ENCODE measurements at places on chromosomes 4 and X.
A peak's percentile ranks its signal among the peaks of the same experiment; 100 is the strongest.

GRCh38 chr4:152860046-152860445 is 76.1 kb upstream of the FHDC1 start:
- no peaks in the 10 kb centered on the region for H3K4me1 ChIP-seq
- H3K27ac ChIP-seq: no peak overlapping the region
- no peaks in the 10 kb centered on the region for H3K27me3 ChIP-seq
- no peak overlapping the region for H3K4me3 ChIP-seq
- H3K36me3 ChIP-seq: no peaks in the 10 kb centered on the region

- H3K36me3 ChIP-seq: no peaks in the 10 kb centered on the region
- no peak for DNase-seq
- H3K27me3 ChIP-seq: no peaks in the 10 kb centered on the region
- H3K4me3 ChIP-seq: no peak overlapping the region
- H3K27ac ChIP-seq: no peak overlapping the region
- no peaks in the 10 kb centered on the region for H3K4me1 ChIP-seq
These were observed 19.6 kb downstream of the MGST2 start for GRCh38 chr4:139685180-139685579.

- H3K27ac ChIP-seq: no peak overlapping the region
- H3K4me3 ChIP-seq: no peak overlapping the region
- no peaks in the 10 kb centered on the region for H3K27me3 ChIP-seq
- no peak for DNase-seq
- no peaks in the 10 kb centered on the region for H3K4me1 ChIP-seq
- peaks cover 31% of the 10 kb centered on the region for H3K36me3 ChIP-seq
These were observed 66.0 kb downstream of the UBE2K start for GRCh38 chr4:39763714-39764572.

GRCh38 chr4:154506253-154506652 is 14.7 kb upstream of the DCHS2 start:
- H3K4me1 ChIP-seq: no peaks in the 10 kb centered on the region
- no peak overlapping the region for H3K4me3 ChIP-seq
- H3K27ac ChIP-seq: no peak overlapping the region
- peaks cover 4% of the 10 kb centered on the region for H3K27me3 ChIP-seq

GRCh38 chr4:73434311-73434710 is 1.7 kb upstream of the AFP start:
- H3K36me3 ChIP-seq: no peaks in the 10 kb centered on the region
- H3K4me3 ChIP-seq: no peak overlapping the region
- no peak for DNase-seq

GRCh38 chr4:39441593-39441992 is 17.1 kb downstream of the RPL9 start:
- DNase-seq: no peak
- no peaks in the 10 kb centered on the region for H3K36me3 ChIP-seq
- H3K4me3 ChIP-seq: no peak overlapping the region
- no peaks in the 10 kb centered on the region for H3K4me1 ChIP-seq
- no peak overlapping the region for H3K27ac ChIP-seq
- H3K27me3 ChIP-seq: no peaks in the 10 kb centered on the region

GRCh38 chr4:40991908-40992307 is 222.4 kb downstream of the APBB2 start:
- H3K27me3 ChIP-seq: no peaks in the 10 kb centered on the region
- H3K36me3 ChIP-seq: no peaks in the 10 kb centered on the region
- no peaks in the 10 kb centered on the region for H3K4me1 ChIP-seq
- no peak overlapping the region for H3K4me3 ChIP-seq
- DNase-seq: no peak

DNA sequence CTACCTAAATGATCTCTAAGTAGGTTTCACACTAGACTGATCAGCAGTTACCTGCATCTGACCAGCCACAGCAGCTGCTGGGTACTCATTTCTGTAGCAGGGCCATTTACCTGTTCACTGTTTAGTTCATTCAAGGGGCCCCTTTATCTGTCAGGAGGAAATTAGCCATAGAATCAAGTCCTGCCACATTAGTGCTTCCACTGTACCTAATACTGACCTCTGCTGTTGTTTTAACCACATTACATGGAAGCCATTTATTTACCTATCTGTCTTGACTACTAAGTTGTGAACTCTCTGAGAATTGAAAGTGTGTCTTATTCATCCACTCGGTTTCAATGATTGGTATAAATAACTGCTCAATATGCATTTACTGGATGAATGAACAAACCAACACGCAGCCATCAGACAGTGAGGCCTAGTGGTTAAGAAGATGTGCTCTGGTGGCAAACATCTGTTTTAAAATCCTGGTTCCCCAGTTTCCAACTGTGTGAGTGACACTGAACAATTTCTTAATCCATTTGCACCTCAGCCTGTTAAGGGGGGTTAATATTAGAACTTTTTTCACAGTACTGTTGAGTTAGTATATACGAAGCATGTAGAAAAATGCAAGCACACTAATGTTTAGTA is 30.0 kb upstream of the ANXA5 start:
- H3K4me1 ChIP-seq: no peaks in the 10 kb centered on the region
- peak; percentile 30 for DNase-seq
- no peak overlapping the region for H3K27ac ChIP-seq
- H3K4me3 ChIP-seq: no peak overlapping the region
- no peaks in the 10 kb centered on the region for H3K27me3 ChIP-seq

DNA sequence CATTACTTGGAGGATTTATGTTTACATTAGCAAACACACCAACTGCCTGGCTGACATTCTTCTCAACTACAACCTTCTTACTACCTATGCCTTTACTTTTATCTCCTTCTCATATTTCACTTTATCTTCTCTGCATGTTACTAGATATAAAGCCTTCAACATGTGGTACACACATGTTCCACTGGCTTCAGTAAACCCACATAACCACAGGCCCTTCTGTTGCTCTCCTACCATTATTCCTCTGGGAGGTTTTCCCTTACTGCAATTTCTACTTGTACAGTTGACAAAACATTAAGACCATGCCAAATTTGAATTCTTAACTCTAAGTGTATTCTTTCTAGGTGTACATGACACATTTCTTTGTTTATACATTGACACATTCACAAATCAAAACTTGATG is 133.1 kb downstream of the ARAP2 start:
- H3K4me3 ChIP-seq: no peak overlapping the region
- DNase-seq: no peak
- no peak overlapping the region for H3K27ac ChIP-seq
- no peaks in the 10 kb centered on the region for H3K27me3 ChIP-seq
- peaks cover 16% of the 10 kb centered on the region for H3K36me3 ChIP-seq

DNA sequence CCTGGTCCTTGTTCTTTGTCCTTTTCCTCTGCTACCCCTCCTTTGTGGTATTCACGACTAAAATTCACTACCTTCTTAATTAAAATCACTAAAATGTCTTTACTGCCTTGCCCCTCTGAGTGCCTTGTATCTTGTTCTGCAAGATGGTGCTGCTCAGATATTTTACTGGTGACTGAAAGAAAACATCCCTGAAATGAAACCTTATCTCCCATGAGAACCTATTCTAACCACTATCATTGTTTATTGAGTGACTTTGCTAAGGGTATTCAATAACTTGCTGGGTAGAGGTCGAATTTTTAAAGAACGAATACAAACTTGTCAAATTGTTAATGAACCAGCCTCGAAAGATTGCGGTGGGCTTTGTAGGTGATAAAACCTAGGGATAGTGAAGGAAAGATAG is 52.8 kb downstream of the SPRY1 start:
- H3K27ac ChIP-seq: no peak overlapping the region
- no peaks in the 10 kb centered on the region for H3K36me3 ChIP-seq
- H3K27me3 ChIP-seq: no peaks in the 10 kb centered on the region
- peaks cover 2% of the 10 kb centered on the region for H3K4me1 ChIP-seq
- no peak overlapping the region for H3K4me3 ChIP-seq
- no peak for DNase-seq

GRCh38 chr4:96354036-96354712 is 514.3 kb downstream of the PDHA2 start:
- no peak overlapping the region for H3K4me3 ChIP-seq
- no peaks in the 10 kb centered on the region for H3K27me3 ChIP-seq
- no peaks in the 10 kb centered on the region for H3K36me3 ChIP-seq
- no peaks in the 10 kb centered on the region for H3K4me1 ChIP-seq
- H3K27ac ChIP-seq: no peak overlapping the region
- no peak for DNase-seq

DNA sequence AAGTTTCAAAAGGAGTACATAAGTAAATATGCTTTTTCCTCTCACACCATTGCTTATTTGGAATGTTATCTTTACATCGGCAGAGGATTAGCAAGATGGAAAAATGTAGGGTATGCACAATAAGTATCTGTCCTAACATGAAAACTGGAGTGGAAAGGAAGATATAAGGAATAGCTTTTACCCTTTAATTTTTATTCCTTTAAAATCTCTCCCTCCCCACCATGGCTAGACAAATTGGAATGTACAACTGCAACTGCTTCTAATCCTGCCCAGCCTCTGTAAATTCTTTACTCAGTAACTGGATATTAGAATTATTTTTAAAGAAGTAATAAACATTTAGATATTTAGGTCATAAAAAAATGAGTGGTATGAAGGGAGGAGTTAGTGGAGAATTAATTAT is 171.5 kb downstream of the PCDH18 start:
- DNase-seq: no peak
- H3K4me3 ChIP-seq: no peak overlapping the region
- no peaks in the 10 kb centered on the region for H3K27me3 ChIP-seq
- H3K27ac ChIP-seq: no peak overlapping the region
- no peaks in the 10 kb centered on the region for H3K36me3 ChIP-seq

- H3K4me1 ChIP-seq: no peaks in the 10 kb centered on the region
- no peak for DNase-seq
- no peak overlapping the region for H3K27ac ChIP-seq
- no peaks in the 10 kb centered on the region for H3K36me3 ChIP-seq
These were observed 71.0 kb downstream of the LAS1L start for GRCh38 chrX:65463550-65463949.

GRCh38 chr4:169810325-169811323 is 52.9 kb upstream of the HPF1 start:
- no peak overlapping the region for H3K27ac ChIP-seq
- H3K36me3 ChIP-seq: no peaks in the 10 kb centered on the region

DNA sequence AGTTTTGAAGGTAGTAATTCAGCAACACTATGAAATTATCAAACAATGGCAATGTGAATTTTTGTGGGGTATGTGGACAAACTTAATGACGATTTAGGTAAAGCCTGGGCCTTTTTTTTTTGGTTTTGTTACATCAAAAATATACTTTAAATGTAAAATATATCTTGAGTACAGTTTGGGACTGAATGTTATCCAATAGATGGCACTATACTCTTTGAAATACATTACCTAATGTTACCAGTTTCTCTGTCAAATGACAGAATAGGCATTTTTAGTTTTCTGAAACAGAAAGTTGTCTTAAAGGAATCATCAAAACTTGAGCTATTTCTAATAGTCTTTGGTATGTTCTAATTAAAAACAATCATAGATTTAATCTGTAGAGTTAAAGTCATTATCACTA is 1651.9 kb downstream of the C4orf33 start:
- no peaks in the 10 kb centered on the region for H3K4me1 ChIP-seq
- no peak overlapping the region for H3K27ac ChIP-seq
- no peaks in the 10 kb centered on the region for H3K27me3 ChIP-seq
- no peak for DNase-seq

DNA sequence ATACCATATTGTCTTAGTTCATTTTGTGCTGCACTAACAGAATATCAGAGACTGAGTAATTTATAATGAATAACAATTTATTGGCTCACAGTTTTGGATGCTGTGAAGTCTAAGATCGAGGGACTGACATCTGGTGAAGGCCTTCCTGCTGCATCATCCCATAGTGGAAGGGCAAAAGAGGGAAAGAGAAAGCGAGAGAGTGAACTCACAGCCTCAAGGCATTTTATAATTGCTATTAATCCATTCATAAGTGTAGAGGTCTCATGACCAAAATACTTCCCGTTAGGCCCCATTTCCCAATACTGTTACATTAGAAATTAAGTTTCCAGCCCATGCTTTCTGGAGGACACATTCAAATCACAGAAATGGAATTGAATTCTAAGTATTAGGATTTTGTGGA is 554.4 kb downstream of the TRAM1L1 start:
- no peaks in the 10 kb centered on the region for H3K4me1 ChIP-seq
- no peaks in the 10 kb centered on the region for H3K36me3 ChIP-seq

- no peak overlapping the region for H3K27ac ChIP-seq
- H3K36me3 ChIP-seq: no peaks in the 10 kb centered on the region
- H3K4me1 ChIP-seq: no peaks in the 10 kb centered on the region
- H3K27me3 ChIP-seq: no peaks in the 10 kb centered on the region
- H3K4me3 ChIP-seq: no peak overlapping the region
- DNase-seq: no peak
These were observed 43.7 kb downstream of the RPS3A start for GRCh38 chr4:151143162-151143561.

DNA sequence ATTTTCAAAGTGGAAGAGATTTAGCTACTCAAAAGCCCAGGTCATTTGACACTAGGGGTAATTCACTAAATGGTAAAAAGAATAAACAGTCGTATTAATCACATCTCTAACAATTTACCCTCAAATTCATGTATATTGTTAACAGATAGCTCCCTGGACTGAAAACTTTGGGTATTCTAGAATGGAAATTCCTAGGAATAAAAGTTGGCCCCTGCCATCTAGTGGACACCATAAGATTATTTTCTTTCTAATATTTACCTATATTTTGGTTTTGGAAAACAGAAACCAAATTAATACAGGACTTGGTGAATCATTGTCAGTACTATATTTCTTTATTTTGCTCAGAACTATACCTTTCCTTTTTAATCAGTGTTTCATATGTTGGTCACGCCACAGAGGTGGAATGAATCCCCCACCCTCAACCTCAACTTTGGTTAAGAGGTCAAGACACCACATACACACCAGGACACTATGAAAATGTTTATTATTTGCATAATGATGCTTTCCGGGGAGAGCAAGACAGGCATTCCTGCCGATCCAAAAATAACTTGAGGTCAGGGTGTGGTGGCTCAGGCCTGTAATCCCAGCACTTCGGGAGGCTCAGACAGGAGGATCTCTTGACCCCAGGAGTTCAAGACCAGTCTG is 96.2 kb upstream of the APOOL start:
- no peak overlapping the region for H3K4me3 ChIP-seq
- H3K36me3 ChIP-seq: no peaks in the 10 kb centered on the region
- no peak overlapping the region for H3K27ac ChIP-seq
- DNase-seq: no peak
- H3K4me1 ChIP-seq: no peaks in the 10 kb centered on the region

DNA sequence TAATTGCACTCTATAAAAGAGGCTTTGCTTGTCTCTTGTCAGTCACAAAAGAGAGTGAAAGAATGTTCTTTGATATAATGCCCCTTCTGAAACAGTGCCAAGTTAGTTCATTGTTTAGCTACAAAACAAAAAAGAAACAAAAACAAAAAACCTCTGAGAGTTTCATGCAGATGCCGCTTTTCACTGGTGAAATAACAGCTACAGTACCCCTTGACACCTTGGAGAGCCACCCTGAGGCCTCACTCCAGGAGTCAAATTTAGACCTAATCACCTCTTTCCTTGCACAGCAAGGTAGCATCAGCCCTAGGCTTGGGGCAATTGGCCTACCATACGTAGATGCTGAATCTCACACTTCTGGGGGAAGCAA is 185.2 kb downstream of the UNC5C start:
- no peaks in the 10 kb centered on the region for H3K4me1 ChIP-seq
- DNase-seq: no peak
- no peak overlapping the region for H3K4me3 ChIP-seq
- no peaks in the 10 kb centered on the region for H3K27me3 ChIP-seq

- DNase-seq: no peak
- H3K27me3 ChIP-seq: no peaks in the 10 kb centered on the region
- H3K27ac ChIP-seq: no peak overlapping the region
- no peaks in the 10 kb centered on the region for H3K4me1 ChIP-seq
- H3K36me3 ChIP-seq: no peaks in the 10 kb centered on the region
- H3K4me3 ChIP-seq: no peak overlapping the region
These were observed 6.6 kb downstream of the PF4V1 start for GRCh38 chr4:73859614-73860088.

- H3K36me3 ChIP-seq: no peaks in the 10 kb centered on the region
- H3K27ac ChIP-seq: no peak overlapping the region
- H3K4me1 ChIP-seq: no peaks in the 10 kb centered on the region
- H3K27me3 ChIP-seq: no peaks in the 10 kb centered on the region
- H3K4me3 ChIP-seq: no peak overlapping the region
These were observed 74.3 kb upstream of the NAP1L5 start for GRCh38 chr4:88771883-88772450.
